ENCODE measurements at places on chromosomes 2 and 18.

- no peak for DNase-seq
These were observed 235.5 kb downstream of the GULP1 start for GRCh38 chr2:188527141-188527540.

GRCh38 chr2:74168739-74169138 is 9.9 kb downstream of the MOB1A start:
- DNase-seq: no peak

DNA sequence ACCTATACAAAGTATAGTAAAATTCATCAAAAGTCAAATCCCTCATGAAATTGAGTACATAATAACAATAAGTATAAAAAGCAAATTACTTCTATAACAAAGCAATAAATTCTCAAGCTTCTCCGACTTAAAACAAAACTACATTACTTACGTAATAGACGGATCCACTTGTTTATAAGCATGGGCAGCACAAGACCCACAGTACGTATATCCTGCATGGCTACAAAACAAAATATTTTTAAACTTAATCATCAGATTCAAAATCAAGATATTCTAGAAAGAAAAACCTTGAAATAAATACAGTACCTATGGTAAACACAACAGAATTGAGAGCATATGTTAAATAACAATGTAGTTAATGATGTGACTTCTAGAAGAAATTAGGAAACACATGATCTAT is 78.9 kb downstream of the MEMO1 start:
- no peak for DNase-seq

DNA sequence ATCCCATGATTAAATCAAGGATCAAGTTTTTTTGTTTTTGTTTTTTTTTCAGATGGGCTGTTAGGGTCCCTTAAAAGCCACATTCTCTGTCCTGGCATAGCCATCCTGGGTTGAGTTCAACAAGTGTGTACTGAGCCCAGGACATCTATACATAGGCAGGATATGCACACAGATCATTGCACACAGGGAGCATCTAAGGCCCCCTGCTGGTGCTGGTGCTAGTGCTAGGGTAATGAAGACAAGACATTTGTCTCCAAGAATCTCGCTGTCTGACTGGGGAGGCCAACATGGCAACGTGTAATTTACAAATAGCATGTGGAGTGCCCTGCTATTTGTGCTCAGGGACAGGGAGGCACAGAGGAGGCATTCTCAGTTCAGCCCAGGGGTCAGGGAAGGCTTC is 124.5 kb downstream of the VAPA start:
- DNase-seq: no peak

DNA sequence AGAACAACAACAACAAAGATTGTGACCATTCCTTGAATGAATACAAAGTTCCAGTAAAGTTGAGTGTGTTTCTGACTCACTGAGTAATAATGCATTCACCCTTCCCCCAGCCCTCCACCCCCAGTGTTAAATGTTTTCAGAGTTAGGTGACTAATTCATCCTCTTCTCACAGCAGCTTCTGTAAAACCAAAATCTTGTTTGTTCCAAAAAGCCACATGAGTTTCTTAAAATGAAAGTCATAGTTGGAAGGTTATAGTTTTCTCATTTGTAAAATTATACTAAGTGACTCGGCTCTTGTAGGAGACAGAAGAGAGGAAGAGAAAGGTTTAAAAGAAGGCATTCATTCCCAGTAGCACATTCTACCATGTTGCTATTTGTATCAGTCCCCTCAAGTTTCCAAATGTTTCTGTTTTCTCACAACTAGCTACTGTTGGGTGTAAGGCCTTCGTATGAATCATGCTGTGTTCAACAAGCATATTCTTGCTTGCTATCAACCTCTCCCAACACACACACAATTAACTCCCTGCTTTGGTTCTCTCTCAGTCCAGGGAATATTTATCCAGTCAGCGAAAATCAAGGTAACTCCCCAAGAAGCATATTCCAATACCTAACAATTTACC is 75.3 kb downstream of the MBD2 start:
- DNase-seq: no peak

DNA sequence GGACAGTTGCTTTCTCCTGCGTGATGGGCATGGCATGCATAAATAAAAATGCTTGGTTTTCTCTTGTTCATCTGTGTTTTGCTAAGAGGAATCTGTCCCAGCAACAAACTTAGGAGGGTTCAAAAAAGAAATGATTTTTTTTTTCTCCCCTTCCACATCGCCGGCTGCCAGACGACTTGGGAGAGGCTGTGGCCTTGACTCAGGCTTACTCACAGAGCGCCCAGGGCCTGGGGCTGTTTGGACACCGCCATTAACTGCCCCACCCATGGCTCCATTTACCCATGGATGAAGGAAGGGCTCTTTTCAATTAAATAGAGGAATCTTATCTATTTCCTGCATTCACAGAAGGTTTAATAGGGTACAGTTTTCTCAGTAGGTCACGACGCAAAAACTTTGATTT is 22.3 kb upstream of the SERPINB5 start:
- DNase-seq: no peak

DNA sequence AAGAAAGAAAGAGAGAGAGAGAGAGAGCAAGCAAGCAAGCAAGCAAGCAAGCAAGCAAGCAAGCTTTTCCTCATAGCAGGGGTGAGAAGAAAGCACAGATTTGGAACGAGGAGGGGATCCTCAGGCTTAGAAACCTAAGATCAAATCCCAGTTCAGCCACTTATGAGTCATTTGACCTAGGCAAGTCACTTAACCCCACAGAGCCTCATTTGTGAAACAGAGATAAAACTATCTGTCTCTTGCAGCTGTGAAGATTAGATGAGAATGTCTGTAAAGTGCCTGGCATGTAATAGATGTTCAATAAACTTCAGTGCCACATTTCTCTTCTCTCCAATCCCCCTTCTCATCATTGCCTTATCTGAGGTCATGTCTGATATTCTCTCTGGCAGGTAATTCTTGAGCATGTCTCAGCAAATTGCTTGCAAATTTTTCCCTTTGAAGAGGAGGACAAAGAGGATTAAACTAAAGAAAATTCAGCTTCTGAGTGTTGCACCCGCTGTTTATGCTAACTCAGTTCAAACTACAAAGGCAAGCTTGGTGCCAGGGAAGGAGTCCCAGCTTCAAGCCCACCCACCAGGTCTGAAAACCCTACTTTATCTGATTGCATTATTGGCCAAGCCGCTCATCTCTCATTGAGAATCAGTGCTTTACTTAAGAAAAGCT is 20.3 kb downstream of the ALK start:
- no peak for DNase-seq
